ENCODE measurements at places on chromosomes 3 and 15.

GRCh38 chr3:56929809-56930615 is 128.3 kb upstream of the ARHGEF3 start:
- no peak for DNase-seq

DNA sequence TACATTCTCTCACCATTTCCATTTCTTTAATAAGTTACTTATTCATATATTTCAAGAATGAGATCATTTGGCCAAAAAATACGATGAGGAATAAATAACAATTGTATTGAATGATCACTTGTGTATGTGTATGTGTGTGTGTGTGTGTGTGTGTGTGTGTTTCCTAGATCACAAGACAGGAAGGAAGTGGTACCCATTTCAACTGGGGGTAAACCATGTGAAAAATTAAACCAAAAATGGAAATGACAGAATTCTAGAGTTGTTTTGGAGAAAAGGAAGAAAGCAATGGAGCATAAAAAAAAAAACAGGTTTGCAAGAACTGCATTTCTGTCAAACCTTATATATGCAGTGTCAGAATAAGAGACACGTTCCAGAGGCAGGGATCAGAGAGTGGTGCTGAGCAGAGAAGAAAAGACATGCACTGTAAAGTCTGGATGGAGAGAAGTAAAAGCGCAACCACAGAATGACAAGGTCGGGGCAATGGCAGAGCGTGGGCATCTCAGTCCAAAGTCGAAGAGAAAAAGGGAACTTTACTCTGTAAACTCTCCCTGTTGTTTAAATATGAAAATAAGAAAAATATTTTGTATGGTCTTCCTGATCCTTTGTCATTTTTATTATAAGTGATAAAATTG is 75.5 kb downstream of the PEX5L start:
- no peak for DNase-seq

DNA sequence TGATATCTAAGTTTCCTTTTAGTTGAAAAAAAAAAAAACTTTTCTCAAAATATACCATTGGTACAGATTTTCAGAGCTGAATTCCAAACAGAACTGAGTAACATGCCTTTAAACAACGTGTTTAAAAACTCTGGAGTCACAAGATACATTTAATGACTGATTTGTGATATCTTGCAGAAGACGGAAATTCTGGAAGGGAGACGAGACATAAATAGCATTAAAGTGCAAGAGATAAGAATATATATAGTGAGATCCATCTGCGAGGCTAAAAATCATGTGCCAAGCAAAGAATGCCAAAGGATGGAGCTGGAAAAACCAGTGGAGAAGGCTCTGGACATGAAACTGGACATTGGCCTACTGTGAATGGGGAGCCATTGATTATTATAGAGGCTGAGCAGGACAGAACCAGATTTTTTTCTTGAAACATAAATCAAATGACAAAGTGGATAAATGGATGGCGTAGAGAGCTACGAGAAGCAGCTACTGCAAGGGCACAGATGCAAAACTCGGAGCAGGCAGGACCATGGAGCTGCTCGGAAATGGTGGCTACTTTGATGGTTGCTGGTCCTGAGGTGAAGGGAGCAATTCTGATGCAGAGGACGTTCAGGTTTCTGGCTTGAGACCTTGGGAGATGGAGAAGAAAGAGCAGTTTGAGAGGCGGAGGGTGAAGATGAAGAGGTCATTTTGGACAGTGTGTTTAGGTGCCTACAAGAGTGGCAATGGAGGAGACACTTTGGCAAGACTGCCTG is 88.8 kb downstream of the CPN2 start:
- DNase-seq: no peak

GRCh38 chr3:158458464-158458863 is 112.5 kb upstream of the MLF1 start:
- DNase-seq: peak; percentile 85

- DNase-seq: no peak
These were observed 135.3 kb downstream of the CHL1 start for GRCh38 chr3:331881-332280.

- DNase-seq: no peak
These were observed 133.4 kb upstream of the WNT5A start for GRCh38 chr3:55620351-55621025.

DNA sequence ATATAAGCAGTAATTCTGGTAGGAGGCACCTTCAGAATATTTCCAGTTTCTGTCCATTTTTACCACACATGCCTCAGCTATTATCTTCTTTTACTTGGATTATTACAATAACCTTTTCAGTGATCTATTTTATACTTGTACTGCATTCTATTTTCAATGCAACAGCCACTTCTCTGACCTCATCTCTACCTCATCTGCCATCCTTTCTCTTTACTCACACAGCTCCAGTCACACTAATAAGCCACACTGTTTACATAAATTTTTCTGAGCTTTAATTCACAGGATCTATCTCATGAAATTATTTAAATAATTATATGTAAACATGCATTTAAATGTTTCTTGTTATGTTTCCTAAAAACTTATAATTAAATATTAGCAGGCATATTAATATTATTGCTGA is 47.3 kb upstream of the BCHE start:
- DNase-seq: no peak

DNA sequence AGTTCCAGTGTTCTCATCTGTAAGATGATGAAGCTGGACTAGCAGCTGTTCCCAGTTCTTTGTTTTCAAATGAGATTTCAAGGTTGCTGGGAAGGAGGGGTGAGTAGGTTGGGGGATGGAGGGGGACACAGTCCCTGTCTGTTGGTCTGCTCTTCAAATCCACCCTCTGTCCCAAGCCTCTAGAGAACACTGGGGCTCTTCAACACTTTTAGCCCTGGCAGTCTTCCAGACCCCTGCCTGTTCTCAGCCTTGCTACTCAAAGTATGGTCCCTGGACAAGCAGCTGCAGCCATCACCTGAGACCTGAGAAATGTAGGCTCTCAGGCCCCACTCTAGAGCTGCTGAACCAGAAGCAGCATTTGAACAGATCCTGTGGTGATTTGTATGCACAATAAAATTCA is 41.3 kb downstream of the NEK11 start:
- DNase-seq: no peak

GRCh38 chr3:75138345-75138744 is 523.9 kb upstream of the CNTN3 start:
- no peak for DNase-seq

DNA sequence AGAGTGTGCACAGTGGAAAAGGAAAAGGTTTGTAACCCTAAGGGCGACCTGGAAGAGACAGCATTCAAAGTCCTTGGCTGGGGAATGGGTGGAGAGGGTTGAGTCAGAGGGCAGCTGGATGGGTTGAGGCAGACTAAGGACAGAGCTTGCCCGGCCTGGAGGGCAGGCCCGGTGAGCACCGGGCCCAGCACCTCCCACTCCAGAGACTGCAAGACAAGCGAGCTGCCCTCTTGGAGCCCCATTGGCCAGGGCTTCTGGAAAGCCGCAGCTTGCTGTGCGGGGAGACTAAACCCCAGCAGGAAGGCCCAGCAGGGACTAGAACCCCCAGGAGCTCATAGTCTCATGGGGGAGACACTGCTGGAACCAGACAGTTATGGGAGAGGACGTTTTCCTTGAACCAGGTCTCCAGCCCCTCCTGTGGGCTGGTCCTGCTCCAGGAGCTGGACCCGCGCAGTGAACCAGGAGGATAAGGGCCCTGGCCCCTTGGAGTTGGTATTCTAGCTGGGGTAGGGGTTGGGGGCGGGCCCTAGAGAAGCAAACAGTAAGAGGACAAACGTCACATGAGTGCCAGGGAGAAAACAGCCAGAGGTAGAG is 59.1 kb downstream of the RGMA start:
- DNase-seq: peak; percentile 60

DNA sequence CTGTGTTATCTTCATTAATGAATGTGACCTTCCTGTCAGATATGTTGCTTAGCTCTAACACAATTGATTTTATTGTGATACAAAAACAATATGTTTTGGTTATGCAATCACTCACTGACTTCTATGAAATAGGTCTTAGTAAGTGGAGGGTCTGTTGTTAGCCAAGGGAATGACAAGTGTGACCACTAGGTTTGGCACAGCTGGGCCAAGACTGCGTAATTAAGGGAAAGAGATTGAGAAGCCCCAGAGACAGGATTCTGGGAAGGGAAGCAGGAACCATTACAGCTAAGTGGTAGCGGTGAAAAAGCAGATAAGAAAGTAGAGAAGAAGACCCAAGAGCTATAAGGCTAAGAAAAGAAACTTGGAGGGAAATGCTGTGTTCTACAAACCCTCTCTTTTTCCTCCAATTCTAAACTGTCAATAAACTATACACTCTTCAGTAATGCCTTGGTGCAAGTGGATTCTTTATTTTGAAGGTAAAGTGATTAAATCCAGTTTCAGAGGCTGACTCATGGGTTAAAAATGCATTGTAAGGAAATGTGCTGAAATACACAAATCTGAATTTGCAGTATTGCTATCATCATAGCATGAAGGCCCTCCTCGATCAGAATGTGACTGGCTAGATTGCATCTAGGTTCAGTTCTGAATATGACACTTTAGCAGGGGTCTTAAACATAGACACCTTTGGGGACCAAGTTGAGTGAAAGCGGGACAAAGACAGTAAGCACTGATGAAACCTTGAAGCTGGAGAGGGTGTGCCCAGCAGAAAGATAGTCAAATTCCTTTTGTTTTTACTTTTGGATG is 26.1 kb downstream of the KCNMB2 start:
- no peak for DNase-seq

GRCh38 chr3:9231471-9231870 is 18.0 kb downstream of the SRGAP3 start:
- DNase-seq: no peak

GRCh38 chr3:196181127-196181546 is 30.1 kb downstream of the ZDHHC19 start:
- DNase-seq: no peak

DNA sequence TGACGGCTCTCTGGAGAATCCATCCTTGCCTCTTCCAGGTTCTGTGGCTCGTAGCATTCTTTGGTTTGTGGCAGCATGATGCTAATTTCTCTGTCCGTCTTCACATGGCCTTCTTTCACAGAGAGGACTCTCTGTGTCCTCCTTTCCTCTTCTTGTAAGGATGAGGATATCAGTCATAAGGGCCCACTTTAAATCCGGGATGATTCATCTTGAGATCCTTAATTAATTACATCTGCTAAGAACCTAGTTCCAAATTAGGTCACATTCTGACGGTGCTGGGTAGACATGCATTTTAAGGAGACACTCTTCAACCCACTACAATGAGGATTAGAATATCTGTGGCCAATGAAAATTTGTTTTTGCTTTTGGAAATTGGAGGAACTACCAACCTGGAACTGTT is 15.7 kb upstream of the GXYLT2 start:
- no peak for DNase-seq

- DNase-seq: peak; percentile 56
These were observed 66.1 kb downstream of the RPN1 start for GRCh38 chr3:128584412-128585020.

GRCh38 chr15:68585574-68586273 is 6.9 kb downstream of the CORO2B start:
- DNase-seq: no peak

- peak; percentile 68 for DNase-seq
These were observed 31.1 kb upstream of the SMAD6 start for GRCh38 chr15:66670762-66671580.

DNA sequence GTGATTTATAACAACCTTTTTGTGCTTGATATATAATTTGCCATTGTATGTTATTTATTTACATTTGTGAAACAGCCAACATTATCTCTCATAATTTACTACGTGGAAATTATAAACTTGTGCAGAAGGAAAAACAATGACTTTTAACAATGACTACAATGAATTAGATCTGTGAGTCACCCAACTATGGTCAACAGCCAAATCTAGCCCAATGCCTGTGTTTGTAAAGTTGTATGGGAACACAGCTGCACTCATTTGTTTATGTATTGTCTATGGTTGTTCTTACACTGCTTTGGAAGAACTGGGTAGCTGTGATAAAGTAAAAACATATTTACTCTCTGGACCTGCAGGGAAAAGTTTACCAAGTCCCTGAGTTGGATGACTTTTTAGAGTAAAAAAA is 110.4 kb downstream of the OTOL1 start:
- DNase-seq: no peak

GRCh38 chr3:157305392-157305791 is 131.3 kb upstream of the PTX3 start:
- no peak for DNase-seq

DNA sequence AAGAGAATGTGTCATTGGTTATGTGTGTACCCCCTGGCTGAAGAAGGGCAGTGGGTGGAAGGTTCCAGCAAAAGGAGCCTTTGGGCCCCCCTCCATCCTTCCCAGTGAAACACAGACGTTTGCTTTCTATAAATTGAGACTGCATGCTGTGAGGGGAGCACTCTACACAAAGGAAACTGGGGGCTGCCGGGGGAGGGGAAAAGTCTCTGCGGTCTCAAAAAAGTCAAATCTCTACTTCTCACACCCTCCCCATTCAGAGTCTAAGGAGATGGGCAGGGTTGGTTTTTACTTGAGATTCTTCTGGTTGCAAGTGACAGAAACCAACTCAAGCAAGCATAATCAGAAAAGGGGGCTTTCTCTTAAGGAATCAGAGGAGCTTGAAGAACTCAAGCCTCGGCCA is 50.1 kb upstream of the TLE3 start:
- DNase-seq: no peak

- DNase-seq: no peak
These were observed 253.9 kb downstream of the EDEM1 start for GRCh38 chr3:5441401-5441800.

DNA sequence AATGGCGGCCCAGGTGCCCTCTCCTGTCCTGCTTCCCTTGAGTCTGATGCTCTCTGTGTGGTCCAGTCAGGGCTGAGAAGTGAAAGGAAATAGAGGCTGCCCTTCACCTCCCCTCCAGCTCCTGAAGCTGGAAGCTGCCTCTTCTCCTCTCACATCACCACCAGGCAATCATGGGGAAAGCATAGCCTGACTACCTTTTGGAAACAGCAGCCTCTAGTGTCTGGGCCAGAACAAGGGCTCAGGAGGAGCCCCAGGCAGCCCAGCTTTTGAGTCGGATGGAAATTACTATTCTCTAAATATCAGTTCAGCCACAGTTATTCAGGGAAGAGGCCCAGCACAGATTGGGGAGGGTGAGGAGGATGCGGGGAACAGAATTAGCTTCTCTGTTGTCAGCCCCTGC is 43.3 kb upstream of the CCDC174 start:
- DNase-seq: no peak

DNA sequence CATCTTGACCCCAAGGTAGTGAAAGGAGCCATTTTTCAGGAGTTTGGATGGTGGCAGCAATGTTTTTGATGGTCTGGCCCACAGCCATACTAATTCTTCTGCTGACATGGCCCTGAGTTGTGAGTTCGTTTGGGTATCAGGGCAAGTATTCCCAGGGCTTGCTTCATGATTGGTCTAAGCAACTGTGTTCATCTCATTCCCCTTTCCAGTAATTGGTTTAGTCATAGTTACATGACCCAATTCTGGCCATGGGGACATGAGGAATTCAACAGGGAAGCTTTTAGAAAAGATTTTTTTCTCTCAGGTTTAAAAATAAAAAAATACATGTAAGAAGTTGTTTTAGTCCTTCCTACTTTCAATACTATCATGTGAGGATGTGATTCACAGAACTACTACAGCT is 150.5 kb upstream of the NPHP3 start:
- no peak for DNase-seq

DNA sequence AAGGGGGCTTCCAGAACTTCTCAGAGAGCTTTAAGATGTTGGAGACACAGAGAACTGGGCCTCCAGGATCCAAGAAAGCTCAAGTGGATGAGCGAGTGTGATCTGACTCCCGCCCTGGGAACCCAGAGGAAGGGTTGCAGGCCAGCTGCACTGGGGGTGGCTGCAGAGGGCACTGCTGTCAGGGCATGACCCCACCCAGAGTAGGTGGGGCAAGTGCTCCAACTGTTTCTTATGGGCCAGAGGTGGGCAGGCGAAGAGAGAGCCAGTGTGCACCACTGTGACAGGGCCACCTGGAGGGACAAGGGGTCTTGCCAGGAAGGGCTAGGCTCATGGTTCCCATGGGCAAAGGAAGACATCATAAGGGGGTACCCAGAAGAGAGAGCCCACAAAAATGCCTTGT is 48.8 kb downstream of the EXOG start:
- DNase-seq: no peak

Data from bronchial epithelial cell (primary cell).